ENCODE measurements at places on chromosomes 4 and X.

DNA sequence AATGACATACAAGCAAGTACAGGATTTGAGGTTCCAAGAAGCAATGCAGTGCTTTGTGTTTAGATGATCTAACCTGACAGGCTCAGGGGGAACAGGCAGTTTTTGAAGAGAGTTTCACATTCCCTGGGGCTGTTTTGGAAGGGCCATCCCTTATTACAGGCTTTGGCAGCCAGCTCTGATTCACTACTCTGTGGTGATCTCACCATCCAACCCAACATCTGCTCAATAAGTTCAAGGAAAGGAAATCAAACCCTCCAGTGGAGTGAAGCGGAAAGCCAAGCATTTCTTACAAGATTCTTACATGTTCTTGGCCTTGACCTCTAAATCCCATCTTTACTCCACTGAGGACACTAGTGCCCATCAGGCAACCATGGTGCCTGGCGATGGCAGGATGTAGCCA is 7.5 kb downstream of the IDS start:
- no peak for DNase-seq

DNA sequence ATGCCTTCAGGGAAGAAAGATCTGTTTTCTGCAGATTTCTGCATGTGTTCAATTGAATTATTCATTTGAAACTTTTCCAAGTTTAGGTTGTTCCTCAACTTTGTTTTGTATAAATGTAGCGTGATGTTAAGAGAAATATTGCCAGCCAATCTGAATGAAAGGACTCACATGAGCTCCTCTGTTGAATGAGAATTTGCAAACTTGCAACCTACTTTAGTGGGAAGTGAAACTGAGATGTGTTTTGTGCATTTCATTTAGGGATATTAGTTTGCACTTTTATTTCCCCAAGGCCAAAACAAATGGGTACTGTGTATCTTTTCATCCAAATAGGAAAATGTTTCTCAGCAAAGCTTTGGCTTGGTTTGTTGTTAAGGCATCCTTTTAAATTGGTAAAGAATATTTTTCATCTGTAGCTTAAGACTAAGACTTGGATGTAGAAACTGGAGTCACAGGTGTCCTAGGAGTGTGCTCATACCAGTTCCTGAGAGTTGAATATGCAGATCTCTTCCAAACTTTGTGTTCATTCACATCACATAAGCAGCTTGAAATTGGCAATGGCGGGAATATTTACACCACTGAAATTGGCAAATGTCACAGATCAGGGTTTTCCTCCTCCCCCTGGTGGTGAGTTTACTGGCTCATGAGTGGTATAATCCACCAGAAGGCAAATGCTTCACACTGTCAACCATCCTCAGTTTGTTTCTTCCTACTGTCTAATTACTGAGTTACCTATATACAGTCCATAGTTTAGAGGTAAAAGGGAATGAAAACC is 193.6 kb upstream of the BANK1 start:
- no peak for DNase-seq

DNA sequence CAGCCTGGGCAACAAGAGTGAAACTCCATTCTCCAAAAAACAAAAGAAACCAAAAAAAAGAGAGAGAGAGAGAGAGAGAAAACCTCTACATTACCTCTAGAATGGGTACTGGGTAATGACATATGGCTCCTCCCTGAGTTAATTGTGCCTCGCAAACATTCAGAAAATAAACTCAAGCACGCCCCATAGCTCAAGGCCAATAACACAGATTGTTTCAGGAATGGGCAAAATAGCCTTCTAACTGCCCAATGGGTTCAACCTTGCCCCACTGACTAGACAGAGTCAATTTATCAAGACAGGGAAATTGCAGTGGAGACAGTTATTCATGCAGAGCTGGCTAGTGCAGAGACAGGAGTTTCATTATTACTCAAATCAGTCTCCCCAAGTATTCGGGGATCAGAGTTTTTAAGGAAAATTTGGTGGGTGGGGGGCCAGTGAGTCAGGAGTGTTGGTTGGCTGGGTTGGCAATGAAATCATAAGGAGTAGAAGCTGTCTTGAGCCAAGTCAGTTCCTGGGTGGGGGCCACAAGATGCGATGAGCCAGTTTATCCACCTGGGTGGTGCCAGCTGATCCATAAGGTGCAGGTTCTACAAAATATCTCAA is 25.1 kb downstream of the NIPAL1 start:
- DNase-seq, result no peak

DNA sequence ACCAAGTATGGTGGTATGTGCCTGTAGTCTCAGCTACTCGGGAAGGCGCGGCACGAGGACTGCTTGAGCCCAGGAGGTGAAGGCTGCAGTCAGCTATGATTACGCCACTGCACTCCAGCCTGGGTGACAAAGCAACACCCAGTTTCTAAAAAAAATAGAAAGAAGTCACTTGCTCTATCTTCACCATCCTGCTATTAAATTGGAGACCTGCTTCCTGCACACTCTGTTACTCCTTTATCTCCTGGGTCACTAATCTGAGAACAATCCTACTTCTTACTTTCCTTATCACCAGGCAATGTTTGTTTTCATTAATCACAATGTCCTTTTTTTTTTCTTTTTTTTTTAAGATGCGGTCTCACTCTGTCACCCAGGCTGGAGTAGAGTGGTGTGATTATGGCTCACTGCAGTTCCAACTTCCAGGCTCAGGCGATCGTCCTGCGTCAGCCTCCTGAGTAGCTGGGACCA is 16.2 kb downstream of the PRKX start:
- DNase-seq, result no peak

- DNase-seq, result no peak
Measured at GRCh38 chrX:116824785-116825184, 362.0 kb upstream of the CT83 start.

- no peak for DNase-seq
Measured at GRCh38 chr4:159360549-159360948, 257.7 kb downstream of the RAPGEF2 start.

DNA sequence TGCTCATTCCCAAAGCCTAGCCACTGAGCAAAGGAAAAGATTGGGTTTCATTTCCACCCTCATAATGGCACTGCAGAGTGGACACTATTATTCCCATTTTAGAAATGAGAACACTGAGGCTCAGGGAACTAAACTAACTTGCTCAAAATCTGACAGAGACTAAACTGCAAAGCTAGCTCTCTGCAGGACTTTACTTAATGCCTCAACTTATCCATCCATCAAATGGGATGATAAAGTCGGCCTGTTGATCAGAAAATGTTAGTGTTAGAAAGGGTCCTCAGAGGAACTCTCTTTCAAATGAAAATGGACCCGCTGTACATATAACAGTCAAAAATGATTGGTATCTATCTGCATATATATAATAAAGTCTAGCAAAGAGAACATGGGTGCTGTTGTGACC is 186.8 kb downstream of the QDPR start:
- no peak for DNase-seq

DNA sequence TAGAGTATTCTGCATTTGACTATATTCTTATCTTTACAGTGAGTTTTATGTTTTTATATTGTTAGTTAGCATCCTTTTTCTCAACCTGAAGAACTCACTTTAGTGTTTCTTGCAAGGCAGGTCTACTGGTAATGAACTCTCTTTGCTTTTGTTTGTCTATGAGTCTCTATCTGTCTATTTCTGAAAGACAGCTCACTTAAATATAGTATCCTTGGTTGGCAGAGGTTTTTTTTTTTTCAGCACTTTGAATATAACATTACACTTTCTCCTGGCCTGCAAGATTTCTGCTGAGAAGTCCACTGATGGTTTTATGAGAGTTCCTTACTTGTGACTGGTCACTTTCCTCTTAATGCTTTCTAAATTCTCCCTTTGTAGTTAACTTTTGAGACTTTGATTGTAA is 32.8 kb upstream of the C4orf54 start:
- DNase-seq, result no peak

GRCh38 chr4:59655996-59656395 is 1544.1 kb upstream of the ADGRL3 start:
- peak; percentile 19 for DNase-seq

DNA sequence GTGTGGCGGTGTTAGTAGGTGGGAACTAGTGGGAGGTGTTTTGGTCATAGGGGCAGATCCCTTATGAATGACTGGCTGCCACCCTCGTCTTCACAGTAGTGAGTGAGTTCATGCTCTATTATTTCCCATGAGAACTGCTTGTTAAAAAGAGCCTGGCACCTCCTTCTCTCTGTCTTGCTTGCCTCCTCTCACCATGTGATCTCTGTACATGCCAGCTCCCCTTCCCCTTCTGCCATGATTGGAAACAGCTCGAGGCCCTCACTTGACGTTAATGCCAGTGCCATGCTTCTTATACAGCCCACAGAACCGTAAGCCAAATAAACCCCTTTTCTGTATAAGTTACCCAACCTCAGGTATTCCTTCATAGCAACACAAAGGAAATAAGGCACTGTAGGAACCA is 21.7 kb downstream of the PNMA6F start:
- no peak for DNase-seq

- DNase-seq, result no peak
Measured at GRCh38 chr4:163911891-163912290, 417.4 kb downstream of the TMA16 start.
